8988T (cell line): ENCODE measurements at places on chromosomes 5 and 9.
A peak's percentile ranks its signal among the peaks of the same experiment; 100 is the strongest.

DNA sequence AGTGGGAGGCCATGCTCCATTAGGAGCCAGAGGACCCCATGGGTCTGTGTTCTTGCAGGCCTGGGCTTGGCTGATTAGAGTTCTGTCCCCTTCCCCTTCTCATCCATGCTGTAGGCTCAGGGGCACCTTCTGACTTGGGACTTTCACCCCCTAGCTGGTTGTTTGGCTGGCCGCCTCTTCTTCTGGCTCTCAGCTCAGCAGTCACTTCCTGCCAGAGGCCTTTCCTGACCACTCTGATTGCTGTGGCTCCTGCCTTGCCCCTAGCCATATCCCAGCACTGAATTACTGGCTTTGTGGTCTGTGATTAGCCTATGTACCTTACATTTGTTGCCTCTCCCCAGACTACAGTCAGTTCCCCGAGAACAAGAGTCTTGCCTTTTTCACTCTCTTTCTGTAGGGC is 14.6 kb downstream of the ENTREP1 start:
- DNase-seq = no peak

- peak; percentile 63 for DNase-seq
Measured at GRCh38 chr9:132546148-132547051, 36.0 kb upstream of the BARHL1 start.

GRCh38 chr9:126665644-126666035 is 51.9 kb downstream of the LMX1B start:
- DNase-seq = no peak

DNA sequence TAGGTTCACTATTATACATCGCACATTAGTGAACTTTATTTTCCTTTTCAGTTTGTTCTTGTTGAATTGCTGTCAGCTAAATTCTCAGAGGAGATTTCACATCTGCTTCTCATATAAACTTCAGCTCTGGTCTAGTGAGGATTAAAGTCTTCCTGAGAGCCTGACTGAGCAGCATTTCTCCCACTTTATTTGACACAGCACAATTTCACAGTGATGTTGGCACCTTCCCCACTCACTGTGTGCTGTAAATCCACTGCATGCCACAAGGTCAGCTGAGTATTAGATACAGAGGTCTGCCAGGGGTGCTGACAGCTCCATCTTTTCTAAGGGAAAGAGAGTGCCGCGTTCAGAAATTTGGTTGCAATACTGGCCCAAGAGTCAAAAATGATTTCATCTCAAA is 567.4 kb downstream of the PRR16 start:
- no peak for DNase-seq

GRCh38 chr9:86836797-86837196 is 110.5 kb downstream of the GAS1 start:
- DNase-seq = no peak

- DNase-seq = no peak
Measured at GRCh38 chr9:77614645-77615044, 33.5 kb downstream of the GNA14 start.

GRCh38 chr5:35822511-35822910 is 34.2 kb upstream of the IL7R start:
- DNase-seq = no peak

DNA sequence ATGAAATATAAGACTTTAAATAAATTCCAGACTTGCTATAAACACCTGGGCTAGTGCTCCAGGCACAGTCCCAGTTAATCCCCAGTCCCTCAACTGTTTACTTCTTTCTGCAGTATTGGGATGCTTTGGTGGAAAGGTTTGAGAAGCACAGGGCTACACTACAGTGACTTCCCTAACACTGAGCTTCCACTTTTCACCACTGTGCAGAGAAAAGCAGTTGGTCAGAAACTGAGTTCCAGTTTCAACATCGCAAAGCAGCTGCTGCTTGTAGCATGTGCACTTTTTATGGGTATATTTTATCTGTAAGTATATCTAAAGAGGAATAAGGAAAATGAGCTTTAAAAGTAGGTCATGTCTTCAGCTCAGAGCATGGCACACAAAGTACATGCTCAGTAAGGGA is 339.7 kb downstream of the NTRK2 start:
- DNase-seq = no peak
